ENCODE measurements at places on chromosomes 13 and 19.
A peak's percentile ranks its signal among the peaks of the same experiment; 100 is the strongest.

- peak; percentile 30 for DNase-seq
Measured at GRCh38 chr13:42331009-42331408, 59.1 kb downstream of the AKAP11 start.

DNA sequence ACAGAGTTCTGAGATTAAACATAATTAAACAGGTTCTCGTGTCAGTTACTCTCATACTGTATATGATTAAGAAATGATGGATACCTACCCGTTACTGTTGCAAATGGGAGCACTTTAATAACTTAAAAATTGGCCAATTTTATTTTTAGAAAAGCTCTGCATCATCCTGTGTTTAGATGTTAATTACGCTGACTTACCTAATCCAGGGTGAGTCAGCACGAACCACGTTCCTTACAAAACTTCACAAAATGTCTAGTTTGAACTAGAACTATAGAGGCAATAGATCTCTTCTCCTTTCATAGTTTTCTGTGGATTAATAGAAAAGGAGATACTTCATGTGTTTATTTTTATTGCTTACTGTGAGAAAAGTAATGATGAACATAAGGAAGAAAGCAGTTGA, 363.9 kb downstream of the MYO16 start:
- peak; percentile 38 for DNase-seq

GRCh38 chr19:53612762-53613526, 18.9 kb upstream of the DPRX start:
- peak; percentile 80 for DNase-seq

DNA sequence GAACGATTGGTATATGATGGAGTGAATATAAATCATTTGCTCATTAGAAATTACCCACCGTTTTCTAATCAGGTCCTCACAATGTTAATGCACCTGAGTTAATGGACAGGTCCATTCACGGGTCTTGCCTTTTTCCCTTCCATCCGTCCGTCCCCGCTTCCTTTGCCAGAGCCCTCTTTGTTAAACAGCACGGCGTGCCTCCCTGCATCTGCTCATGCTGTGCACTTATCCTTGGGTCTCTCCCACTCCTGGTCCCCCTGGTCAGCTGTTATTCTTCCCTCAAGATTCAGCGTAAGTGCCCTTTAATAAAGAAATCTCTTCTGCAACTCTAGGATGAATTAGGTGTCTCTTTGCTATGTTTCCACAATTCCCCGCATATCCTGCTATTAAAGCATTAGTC, 324.5 kb downstream of the DNAJC15 start:
- no peak for DNase-seq

Data from fibroblast of villous mesenchyme (primary cell).